H1 (cell line): ENCODE measurements at places on chromosomes 3 and 15. TPM values are rescaled to one million over a fixed set of nuclear protein-coding genes. Genes with fewer than 3 reads are reported as not detected.
A peak's percentile ranks its signal among the peaks of the same experiment; 100 is the strongest.

DNA sequence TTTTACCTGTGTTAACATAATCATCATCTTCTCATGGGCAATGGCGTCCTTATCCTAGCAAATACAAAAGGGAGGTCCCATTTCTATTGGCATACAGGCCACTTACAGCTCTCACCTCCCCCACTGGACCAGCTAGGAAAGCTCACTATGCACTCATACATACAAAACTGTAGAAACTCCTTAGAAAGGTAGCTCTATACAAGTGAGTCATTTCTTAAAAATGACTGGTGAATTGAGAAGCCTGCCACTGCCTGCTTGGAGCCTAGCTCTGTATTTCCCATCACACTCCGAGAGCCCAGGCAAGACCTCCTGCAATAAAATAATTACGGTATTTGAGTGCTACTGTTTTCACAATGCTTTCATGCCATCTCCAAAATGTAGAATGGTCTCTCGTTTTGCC is 321.8 kb downstream of the ULK4 start:
- no peak overlapping the region for H3K27ac ChIP-seq
- H3K27me3 ChIP-seq, result no peaks in the 10 kb centered on the region
- no peaks in the 10 kb centered on the region for H3K36me3 ChIP-seq
- H3K4me1 ChIP-seq, result no peaks in the 10 kb centered on the region

- no peak for DNase-seq
- H3K4me1 ChIP-seq, result peaks cover 2% of the 10 kb centered on the region; the same call in 1 of the 2 replicates
- H3K4me3 ChIP-seq, result no peak overlapping the region
- H3K36me3 ChIP-seq, result no peaks in the 10 kb centered on the region
- no peaks in the 10 kb centered on the region for H3K27me3 ChIP-seq
These were observed 35.2 kb downstream of the CMSS1 start for GRCh38 chr3:99852851-99853250.

GRCh38 chr15:41666353-41666920 is 6.2 kb downstream of the MGA start:
- H3K4me1 ChIP-seq, result peaks cover 3% of the 10 kb centered on the region

DNA sequence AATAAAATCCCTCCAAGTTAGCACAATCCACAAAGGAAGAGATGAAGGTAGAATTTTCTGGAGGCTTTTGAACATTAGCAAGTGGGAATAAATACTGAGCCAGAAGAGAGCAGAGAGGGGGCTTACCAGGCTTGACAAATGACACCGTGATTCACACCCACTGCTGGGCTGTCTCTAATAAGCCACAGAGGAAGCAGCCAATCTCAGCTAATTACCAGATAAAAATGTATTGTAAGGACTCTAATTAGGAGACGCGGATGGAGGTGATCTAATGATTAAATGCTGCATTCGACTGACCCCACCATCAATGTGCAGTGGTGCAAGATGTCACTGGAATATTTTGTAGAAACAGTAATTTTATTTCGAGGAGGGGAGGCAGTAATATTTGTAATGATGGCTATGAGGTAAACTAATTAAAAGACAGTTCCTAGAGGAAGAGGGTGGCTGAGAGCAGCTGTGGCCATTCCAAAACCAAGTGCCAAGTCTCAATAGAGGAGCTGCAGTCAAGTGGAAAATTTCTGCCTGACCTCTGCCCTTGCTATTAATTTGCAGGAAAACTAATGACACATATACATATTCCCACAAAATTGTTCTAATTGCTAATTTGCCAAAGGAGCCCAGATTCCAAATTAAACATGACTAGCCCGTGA is 602.2 kb downstream of the FOXP1 start:
- no peak for DNase-seq
- no peaks in the 10 kb centered on the region for H3K27me3 ChIP-seq
- no peak overlapping the region for H3K27ac ChIP-seq
- H3K4me1 ChIP-seq, result peaks cover 12% of the 10 kb centered on the region

DNA sequence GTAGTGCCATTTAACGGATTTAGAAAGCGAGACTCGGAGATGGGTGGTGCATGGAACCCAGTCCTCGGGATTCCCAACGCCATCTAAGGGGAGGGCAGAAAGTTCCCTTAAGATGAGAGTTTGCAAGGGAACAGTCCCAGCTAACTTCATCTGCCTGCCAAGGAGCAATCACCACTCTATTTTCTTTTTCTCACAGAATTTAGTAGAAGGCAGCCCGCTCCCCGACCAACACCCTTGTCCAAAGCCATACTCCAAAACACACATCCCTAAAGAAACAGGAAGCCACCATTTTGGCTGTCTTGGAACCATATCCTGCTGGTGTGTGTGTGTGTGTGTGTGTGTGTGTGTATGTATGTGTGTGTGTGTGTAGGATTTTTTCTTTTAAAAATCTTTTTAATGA is 7.1 kb upstream of the FGD5 start:
- H3K4me1 ChIP-seq, result peaks cover 6% of the 10 kb centered on the region; the same call in 1 of the 2 replicates
- DNase-seq, result no peak
- peaks cover 7% of the 10 kb centered on the region for H3K27me3 ChIP-seq
- peak overlapping the region; percentile 74 for H3K4me3 ChIP-seq
- H3K36me3 ChIP-seq, result no peaks in the 10 kb centered on the region

GRCh38 chr3:49302613-49303012 is 25.6 kb upstream of the C3orf62 start:
- H3K27me3 ChIP-seq, result no peaks in the 10 kb centered on the region
- no peaks in the 10 kb centered on the region for H3K4me1 ChIP-seq
- H3K36me3 ChIP-seq, result peaks cover 28% of the 10 kb centered on the region
- DNase-seq, result no peak
- no peak overlapping the region for H3K27ac ChIP-seq

GRCh38 chr3:194007592-194008337 is 128.2 kb upstream of the HES1 start:
- no peak overlapping the region for H3K4me3 ChIP-seq
- DNase-seq, result no peak
- peaks cover 4% of the 10 kb centered on the region; the same call in 1 of the 2 replicates for H3K27me3 ChIP-seq
- H3K27ac ChIP-seq, result no peak overlapping the region
- H3K36me3 ChIP-seq, result no peaks in the 10 kb centered on the region

- H3K4me3 ChIP-seq, result no peak overlapping the region
- DNase-seq, result no peak
- no peaks in the 10 kb centered on the region for H3K27me3 ChIP-seq
- H3K36me3 ChIP-seq, result no peaks in the 10 kb centered on the region
- H3K27ac ChIP-seq, result no peak overlapping the region
- peaks cover 8% of the 10 kb centered on the region; the same call in 1 of the 2 replicates for H3K4me1 ChIP-seq
These were observed 3.5 kb downstream of the TBC1D5 start for GRCh38 chr3:17738921-17739320.

DNA sequence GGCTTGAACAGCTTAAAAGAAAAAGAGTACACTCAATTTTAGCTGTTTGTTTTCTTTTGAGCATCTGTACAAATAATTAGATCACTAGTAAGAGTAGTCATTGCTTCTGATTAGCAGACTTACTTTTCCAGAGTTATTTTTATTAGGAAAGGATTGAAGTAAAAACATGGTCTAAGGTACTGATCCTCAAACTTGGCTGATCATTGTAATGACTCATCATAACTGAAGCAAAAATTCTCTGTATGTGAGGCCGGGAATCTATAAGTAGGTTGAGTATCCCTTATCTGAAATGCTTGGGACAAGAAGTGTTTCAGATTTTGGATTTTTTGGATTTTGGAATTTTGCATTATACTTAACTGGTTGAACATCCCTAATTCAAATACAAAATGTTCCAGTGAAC is 12.4 kb downstream of the NMD3 start:
- H3K27me3 ChIP-seq, result no peaks in the 10 kb centered on the region
- H3K27ac ChIP-seq, result no peak overlapping the region
- no peaks in the 10 kb centered on the region for H3K4me1 ChIP-seq
- no peak overlapping the region for H3K4me3 ChIP-seq
- no peak for DNase-seq

DNA sequence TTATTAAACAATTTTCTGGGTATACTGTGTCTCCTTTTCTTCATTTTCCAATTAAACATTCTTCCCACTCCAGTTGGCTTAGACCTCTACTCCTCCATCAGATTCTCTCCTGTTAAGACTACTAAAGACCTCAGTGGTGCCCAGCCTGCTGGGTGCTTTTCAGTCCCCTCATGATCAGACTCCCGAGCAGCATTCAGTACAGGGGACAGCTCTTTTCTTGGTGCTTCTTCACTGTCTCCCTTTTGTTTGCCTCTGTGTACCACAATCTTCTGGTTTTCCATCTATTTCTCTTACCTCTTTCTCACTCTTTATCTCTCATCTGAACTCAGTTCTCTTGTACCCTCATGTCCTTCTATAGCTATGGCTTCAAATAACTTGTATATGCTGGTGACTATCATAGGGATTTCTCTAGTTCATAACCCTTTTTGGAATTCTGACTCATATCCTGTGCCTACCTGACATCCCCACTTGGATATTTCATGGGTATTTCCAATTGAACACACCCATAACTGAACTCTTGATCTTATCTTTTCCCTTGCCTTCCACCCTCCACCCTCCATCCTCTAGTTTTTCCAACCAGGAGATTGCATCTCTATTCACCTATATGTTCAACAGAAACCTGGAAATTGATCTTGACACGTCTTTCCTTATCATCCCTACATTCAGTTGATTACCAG is 55.6 kb upstream of the ABHD10 start:
- H3K36me3 ChIP-seq, result no peaks in the 10 kb centered on the region
- H3K4me3 ChIP-seq, result no peak overlapping the region
- H3K4me1 ChIP-seq, result peaks cover 3% of the 10 kb centered on the region
- no peak overlapping the region for H3K27ac ChIP-seq
- DNase-seq, result no peak
- peaks cover 31% of the 10 kb centered on the region for H3K27me3 ChIP-seq

DNA sequence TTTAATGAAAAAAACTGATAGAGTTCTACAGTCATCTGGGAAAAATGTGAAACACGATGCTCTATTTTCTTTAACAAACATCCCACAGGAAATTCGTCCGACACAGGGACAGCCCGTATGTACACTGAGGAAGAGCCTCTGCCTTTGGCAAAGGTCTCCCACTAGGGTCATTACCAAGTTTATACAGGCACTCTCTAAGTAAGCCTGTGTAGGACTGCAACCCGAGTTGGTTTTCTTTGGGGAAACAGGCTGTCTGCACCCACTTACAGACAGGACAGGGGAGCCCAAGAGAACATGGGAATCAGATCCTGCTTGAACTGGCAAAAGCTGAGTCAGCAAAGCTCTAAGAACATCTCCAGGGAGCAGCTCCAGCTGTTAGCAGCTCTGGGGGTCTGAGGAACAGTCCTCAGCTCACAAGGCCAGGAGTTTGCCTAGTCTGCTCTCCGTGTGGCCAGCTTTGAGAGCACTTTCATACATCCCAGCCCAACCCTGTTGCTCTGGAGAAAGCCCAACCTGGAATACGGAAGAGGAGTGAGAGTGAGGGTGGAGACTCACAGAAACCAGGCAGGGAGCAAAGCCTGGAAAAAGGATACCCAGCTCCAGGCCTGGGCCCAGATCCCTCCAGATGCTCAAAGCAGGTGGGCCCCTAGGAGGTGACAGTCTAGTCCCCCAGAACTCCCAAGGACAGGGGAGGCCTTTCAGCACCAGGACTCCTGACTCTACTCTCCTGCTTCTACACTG is 1.9 kb downstream of the TBC1D2B start:
- peak; percentile 23 for DNase-seq
- H3K36me3 ChIP-seq, result no peaks in the 10 kb centered on the region
- no peaks in the 10 kb centered on the region for H3K27me3 ChIP-seq
- no peak overlapping the region for H3K27ac ChIP-seq

GRCh38 chr15:44023176-44023575 is 171.9 kb downstream of the FRMD5 start:
- H3K4me3 ChIP-seq, result no peak overlapping the region
- no peaks in the 10 kb centered on the region for H3K4me1 ChIP-seq
- no peaks in the 10 kb centered on the region for H3K36me3 ChIP-seq
- H3K27me3 ChIP-seq, result no peaks in the 10 kb centered on the region
- H3K27ac ChIP-seq, result no peak overlapping the region
- no peak for DNase-seq

GRCh38 chr15:39127925-39128617 is 452.8 kb upstream of the THBS1 start:
- no peaks in the 10 kb centered on the region for H3K27me3 ChIP-seq
- peaks cover 5% of the 10 kb centered on the region for H3K4me1 ChIP-seq
- no peak for DNase-seq
- no peak overlapping the region for H3K4me3 ChIP-seq

- no peaks in the 10 kb centered on the region for H3K27me3 ChIP-seq
- no peak for DNase-seq
- peaks cover 6% of the 10 kb centered on the region for H3K36me3 ChIP-seq
- H3K4me1 ChIP-seq, result no peaks in the 10 kb centered on the region
- no peak overlapping the region for H3K27ac ChIP-seq
These were observed 19.7 kb downstream of the ACAA1 start for GRCh38 chr3:38117163-38117716.

DNA sequence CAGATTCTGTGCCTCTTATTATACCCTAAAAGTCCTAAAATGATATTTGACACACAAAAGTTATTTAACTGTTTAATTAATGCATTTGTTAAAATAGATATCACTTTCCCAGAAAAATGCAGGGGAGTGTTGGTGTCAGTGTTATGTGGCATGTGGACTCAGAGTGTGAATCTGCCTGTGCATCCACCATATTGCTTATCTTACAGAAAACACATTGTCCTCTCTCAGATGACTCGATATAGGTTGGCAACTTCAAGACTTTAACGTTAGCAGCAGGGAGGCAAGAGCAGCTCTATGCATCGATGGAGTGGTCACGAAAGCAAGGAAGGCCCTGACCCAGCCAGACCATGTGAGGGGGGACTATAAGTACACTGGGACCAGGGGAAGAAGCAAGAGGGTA is 165.4 kb upstream of the DCBLD2 start:
- no peaks in the 10 kb centered on the region for H3K27me3 ChIP-seq
- no peaks in the 10 kb centered on the region for H3K4me1 ChIP-seq
- DNase-seq, result no peak
- no peak overlapping the region for H3K27ac ChIP-seq
- H3K36me3 ChIP-seq, result no peaks in the 10 kb centered on the region
- no peak overlapping the region for H3K4me3 ChIP-seq

DNA sequence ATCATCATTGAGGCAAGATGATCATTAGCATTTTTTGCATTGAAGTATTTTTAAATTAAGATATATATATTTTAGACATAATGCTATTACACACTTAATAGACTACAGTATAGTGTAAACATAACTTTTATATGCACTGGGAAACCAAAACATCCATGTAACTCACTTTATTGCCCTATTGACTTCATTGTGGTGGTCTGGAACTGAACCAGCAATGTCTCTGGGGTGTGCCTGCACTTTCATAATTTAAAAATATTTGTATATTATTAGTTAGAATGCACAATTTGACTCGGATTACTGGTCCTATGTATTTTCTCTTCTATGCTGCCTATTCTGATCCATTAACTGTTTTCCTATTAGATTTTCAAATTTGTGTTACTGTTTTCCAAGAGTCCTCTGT is 109.1 kb upstream of the SPATA12 start:
- no peaks in the 10 kb centered on the region for H3K4me1 ChIP-seq
- H3K4me3 ChIP-seq, result no peak overlapping the region
- DNase-seq, result no peak

GRCh38 chr15:88057836-88058235 is 198.7 kb downstream of the NTRK3 start:
- no peak overlapping the region for H3K4me3 ChIP-seq
- no peak overlapping the region for H3K27ac ChIP-seq
- DNase-seq, result no peak
- H3K27me3 ChIP-seq, result no peaks in the 10 kb centered on the region

Gene RHOV
- 2.4 and 2.7 TPM in 2 replicates for total RNA-seq

Gene NT5DC2
- total RNA-seq, result 331 and 367 TPM in 2 replicates

Gene ARGFX
- not detected in 2 replicates for total RNA-seq

Gene CADPS
- total RNA-seq, result 10.2 and 11.7 TPM in 2 replicates

Gene CMSS1
- 65.9 and 75.1 TPM in 2 replicates for total RNA-seq

Gene CPB1
- total RNA-seq, result not detected in 2 replicates

Gene LPCAT4
- 69.3 and 72.4 TPM in 2 replicates for total RNA-seq

Gene RPL15
- total RNA-seq, result 2,767 and 2,819 TPM in 2 replicates

Gene SLC12A1
- 1.0 TPM in 2 replicates for total RNA-seq

Gene ATP13A5
- not detected in 2 replicates for total RNA-seq

Gene HESX1
- 9.0 and 12.0 TPM in 2 replicates for total RNA-seq

Gene PDZRN3
- total RNA-seq, result 16.8 and 20.5 TPM in 2 replicates

Gene P2RY1
- total RNA-seq, result 25.2 and 28.3 TPM in 2 replicates

Gene SNTN
- total RNA-seq, result not detected in 2 replicates

Gene PEX11A
- total RNA-seq, result 2.2 and 2.9 TPM in 2 replicates

Gene TICRR
- 34.8 and 37.3 TPM in 2 replicates for total RNA-seq

Gene FBXW12
- 0.35 TPM in 1 of 2 replicates, not detected in the other for total RNA-seq

Gene CLDN18
- total RNA-seq, result not detected in 2 replicates
